ENCODE measurements at places on chromosomes 11 and 22.

DNA sequence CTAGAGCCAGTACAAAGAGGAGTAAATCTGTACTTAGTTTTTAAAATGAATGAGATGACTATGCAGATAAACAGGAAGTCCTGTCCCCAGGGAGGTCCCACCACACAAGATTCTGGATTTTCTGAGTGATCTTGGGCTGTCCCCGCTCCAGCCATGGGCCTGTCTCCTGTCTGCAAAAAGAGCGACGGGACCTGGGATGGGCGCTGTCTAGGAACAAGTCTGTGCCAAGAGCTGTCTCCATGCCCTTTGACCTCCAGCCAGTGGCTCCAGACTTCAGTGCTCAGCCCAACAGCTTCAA lies 6.0 kb downstream of the CSNK1E start:
- no peak for DNase-seq

GRCh38 chr11:102256251-102256650 lies 61.0 kb upstream of the BIRC3 start:
- no peak for DNase-seq

- no peak for DNase-seq
Measured at GRCh38 chr22:36417281-36417686, 29.5 kb upstream of the MYH9 start.

GRCh38 chr11:1652442-1652770 lies 22.8 kb downstream of the KRTAP5-5 start:
- DNase-seq, result no peak

DNA sequence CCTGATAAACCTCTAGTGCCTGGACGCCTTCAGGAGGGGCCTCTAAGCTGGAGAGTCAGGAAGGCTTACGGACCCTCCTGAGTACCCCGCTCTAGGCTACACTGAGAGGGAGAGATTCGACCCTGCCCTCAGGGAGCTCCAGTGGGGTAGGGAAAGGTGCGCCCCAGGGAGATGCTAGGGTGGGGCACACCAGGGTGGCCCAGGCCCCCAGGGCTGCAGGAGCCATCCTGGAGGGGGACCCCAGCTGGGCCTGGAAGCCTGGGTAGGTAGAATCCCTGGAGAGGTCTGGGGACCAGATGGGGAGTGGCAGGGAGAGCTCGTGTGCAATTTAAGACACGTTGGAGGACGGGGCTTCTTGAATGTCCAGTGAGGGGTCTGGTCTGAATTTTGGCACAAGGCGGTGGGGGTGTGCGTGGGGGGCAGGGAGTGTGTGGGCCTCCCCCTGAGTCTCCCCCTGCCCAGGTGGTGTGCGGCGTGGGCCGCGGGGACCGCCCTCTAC lies 4.7 kb downstream of the CARNS1 start:
- no peak for DNase-seq

- no peak for DNase-seq
Measured at GRCh38 chr11:88827018-88827676, 238.6 kb downstream of the GRM5 start.

- no peak for DNase-seq
Measured at GRCh38 chr11:83508804-83509203, 222.6 kb upstream of the CCDC90B start.

- no peak for DNase-seq
Measured at GRCh38 chr22:39364714-39365491, 15.1 kb downstream of the SYNGR1 start.

GRCh38 chr11:33668468-33668825 lies 32.2 kb downstream of the C11orf91 start:
- no peak for DNase-seq

GRCh38 chr22:30202531-30203006 lies 44.0 kb downstream of the LIF start:
- no peak for DNase-seq

GRCh38 chr11:27786331-27786730 lies 86.1 kb upstream of the BDNF start:
- no peak for DNase-seq

DNA sequence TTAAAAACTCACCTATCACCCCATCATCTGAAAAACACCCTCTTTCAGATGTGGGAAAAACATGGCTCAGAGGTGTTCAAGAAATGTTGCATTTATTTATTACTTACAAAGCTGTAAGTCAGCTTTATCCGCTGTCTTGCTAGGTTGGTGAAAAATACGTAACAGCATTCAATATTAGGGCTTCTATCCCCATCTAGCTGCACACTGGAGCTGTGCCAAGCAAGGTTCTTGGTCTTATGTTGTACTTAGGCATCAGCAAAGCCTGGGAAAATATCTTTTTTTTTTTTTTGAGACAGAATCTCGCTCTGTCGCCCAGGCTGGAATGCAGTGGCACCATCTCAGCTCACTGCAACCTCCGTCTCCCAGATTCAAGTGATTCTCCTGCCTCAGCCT lies 7.5 kb downstream of the SERPING1 start:
- DNase-seq, result no peak

DNA sequence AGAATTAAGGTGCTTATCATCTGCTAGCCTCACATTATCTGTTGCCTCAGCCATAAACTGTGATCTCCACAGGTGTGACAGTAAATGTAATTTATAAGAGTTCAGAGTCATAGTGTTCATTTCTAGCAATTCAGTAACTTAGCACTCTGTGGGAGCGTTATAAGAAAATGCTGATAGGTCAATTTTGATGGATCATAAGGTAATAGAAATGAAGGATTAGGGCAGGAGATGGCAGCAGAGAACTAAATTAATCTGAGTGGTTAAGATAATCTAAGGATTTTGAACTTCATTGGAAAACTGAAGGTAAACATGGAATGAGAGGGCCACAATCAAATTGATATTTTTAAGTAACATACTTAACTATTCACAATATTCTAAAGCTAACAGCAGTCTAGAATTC lies 26.5 kb upstream of the SLC22A9 start:
- no peak for DNase-seq

GRCh38 chr11:115716601-115717529 lies 212.7 kb upstream of the CADM1 start:
- DNase-seq, result no peak

DNA sequence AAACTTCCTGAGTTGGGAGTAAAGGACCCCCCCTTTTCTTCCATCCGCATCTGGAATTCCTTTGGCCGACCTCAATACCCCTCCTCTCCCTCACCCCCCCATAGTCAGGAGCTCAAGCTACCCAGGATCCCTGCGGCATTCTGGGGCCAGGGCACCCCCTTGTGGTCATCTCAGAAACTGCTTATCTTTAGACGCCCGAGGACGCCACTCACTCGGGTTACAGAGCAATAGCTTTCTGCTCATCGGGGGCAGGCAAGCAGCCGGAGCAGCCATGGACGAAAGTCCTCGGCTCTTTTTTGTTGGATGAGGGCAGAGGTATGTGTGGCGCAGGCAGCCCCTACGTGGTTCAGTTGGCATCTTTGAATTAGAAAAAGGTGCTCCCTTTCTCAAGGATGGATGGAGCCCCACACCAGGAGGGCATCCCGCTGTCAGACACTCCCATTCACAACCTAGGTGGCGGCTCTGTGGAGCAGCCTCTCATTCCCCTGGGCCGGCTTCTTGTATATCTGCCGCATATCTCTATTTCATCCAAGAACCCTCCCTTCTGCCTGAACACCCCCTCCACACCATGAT lies 2.3 kb downstream of the C1QTNF5 start:
- peak; percentile 64 for DNase-seq

GRCh38 chr11:118488480-118489109 lies 38.7 kb upstream of the TTC36 start:
- DNase-seq, result peak; percentile 83

GRCh38 chr22:48192920-48193319 lies 1430.5 kb downstream of the TBC1D22A start:
- DNase-seq, result no peak

- no peak for DNase-seq
Measured at GRCh38 chr11:132734217-132734616, 798.1 kb downstream of the OPCML start.

GRCh38 chr22:45696227-45696626 lies 24.6 kb downstream of the ATXN10 start:
- no peak for DNase-seq

- DNase-seq, result no peak
Measured at GRCh38 chr11:60910711-60911380, 3.1 kb upstream of the TMEM109 start.

GRCh38 chr11:18527512-18527911 lies 770 bp upstream of the TSG101 start:
- DNase-seq, result peak; percentile 18

DNA sequence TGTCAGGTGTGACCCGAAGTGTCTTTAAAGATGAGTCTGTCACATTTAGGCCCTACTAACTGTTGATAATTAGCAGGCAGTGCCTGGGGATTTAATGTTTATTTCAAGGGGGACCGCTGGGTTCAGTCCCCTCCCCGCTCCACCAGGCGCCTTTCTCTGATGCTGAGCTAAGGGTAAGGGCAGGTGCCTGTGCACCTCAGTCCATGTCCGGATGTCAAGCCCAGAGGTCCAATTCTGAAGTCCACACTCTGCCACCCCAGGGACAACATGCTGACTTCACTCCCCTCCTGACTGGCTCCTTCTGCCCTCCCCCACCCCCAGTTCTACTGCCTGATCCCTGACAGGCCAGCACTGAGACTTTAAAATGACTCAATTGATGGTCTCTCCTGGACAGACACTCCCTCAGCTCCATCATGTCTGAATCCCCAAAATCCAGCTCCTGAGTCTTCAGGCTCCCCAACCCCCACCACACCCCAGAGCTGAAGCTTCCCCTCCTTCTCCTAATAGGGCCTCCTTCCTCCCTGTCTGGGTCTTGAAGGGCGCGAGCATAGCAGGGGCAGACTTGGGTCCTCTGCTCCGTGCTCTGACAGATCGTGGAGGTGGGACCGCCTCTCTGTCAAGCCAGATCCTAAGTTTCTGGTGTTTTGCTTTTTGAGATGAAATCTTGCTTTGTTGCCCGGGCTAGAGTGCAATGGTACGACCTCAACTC lies 49.8 kb upstream of the ANO1 start:
- DNase-seq, result no peak

DNA sequence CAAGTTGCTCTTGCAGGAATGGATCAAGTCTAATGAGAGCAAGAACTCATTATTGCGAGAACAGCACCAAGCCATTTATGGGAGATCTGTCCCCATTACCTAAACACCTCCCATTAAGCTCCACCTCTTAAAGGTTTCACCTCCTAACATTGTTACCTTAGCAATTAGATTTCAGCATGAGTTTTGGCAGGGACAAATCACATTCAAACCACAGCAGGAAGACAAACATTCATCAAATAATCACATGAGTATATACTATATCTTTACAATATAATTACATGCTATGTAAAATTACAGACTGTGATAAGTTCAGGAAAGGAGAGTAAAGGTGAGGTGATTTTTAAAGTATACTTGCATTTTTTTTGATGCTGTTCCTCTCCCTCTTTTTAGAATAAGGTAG lies 6.6 kb upstream of the TEAD1 start:
- no peak for DNase-seq

DNA sequence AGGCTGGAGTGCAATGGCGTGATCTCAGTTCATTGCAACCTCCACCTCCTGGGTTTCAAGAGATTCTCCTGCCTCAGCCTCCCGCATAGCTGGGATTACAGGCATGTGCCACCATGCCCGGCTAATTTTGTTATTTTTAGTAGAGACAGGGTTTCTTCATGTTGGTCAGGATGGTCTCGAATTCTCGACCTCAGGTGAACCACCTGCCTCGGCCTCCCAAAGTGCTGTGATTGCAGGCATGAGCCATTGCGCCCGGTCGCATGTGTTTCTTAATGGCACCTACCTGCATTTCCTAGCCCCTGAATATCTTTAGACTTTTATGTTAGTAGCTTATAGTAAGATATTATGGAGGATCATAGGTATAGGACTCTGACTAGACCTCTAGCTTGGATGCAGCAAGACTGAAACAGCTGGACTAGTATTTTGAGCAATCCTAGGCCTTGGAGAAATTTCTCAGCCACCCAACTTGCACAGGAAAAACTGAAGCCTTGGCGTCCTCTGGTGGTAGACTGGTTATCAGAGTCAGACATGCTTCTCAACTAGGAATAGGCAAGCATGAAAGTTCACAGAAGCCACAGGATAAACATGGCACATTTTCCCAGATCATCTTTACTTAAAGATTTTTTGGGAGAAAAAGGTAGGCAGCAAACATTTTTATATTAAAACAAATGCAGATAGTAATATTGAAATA lies 22.7 kb upstream of the C1QTNF4 start:
- no peak for DNase-seq

- DNase-seq, result no peak
Measured at GRCh38 chr11:9626496-9627394, 37.1 kb upstream of the SWAP70 start.

DNA sequence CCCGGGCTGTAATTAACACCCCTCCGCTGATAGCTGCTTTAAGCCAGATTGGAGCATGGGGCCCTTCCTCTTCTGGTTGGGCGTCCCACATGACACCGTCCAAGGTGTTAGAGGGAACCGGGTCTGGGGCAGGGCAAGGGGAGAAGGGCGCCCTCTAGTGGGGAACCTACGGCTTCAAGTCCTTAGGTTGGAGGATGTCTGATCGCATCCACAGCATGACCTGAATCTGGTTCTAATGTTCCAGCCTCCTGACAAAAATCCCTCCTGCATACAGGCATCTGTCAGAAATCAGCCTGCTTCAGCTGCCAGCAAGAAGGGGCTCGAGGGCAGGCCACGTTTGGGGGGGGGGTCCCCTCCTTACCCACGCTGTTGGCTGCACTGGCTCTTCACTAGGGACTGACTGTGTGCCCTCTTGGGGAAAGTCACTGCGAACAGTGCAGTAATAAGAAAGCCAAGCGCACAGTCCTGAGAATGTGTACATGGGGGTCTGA lies 94.2 kb upstream of the TBCEL start:
- DNase-seq, result peak; percentile 7

GRCh38 chr11:75502138-75502537 lies 23.6 kb downstream of the GDPD5 start:
- no peak for DNase-seq

All from CD4-positive, alpha-beta T cell treated with Interleukin-4 for 4 hours (primary cell).